ENCODE measurements at places on chromosomes 11 and 22.

GRCh38 chr11:72271980-72272379 is 28.0 kb upstream of the PHOX2A start:
- no peak for DNase-seq

GRCh38 chr11:82676483-82677094 is 57.1 kb downstream of the FAM181B start:
- DNase-seq = no peak

DNA sequence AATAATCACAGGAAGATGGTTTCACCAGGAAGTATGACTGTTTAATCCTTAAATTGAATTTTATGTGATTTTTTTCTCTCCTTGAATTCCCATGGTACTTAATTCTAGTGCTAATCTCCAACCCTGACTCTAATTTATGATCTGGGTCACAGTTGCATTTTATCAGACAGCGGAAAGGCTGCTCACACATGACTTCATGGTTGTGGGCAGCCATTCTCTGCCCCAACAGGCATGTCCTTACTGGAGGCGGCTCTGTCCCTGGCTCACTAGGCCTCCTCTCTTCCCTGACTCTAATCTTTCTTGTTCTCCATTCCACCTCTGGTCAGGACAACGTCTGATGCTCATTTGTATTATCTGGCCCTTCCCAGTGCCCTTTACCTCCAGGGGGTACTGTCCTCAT is 184.4 kb downstream of the CHST1 start:
- no peak for DNase-seq

DNA sequence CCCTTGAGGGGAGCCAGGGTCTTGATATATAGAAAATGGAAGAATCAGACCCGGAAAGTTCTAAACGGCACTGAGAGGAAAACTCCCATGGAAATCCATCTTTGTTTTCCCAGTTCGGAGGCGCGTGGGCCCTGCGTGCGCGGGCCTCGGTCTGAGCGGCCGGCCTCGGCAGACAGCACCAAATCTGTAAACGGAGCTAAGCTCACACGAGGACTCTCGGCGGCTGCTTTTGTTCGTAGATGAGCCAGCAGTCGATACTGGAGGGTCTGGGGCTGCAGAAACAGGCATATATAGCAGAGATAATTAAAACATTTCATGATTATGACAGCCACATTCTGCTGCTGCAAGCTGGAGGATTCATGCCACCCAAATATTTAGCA is 68.5 kb upstream of the PPARA start:
- no peak for DNase-seq

GRCh38 chr11:117441146-117441975 is 113.7 kb downstream of the CEP164 start:
- no peak for DNase-seq

DNA sequence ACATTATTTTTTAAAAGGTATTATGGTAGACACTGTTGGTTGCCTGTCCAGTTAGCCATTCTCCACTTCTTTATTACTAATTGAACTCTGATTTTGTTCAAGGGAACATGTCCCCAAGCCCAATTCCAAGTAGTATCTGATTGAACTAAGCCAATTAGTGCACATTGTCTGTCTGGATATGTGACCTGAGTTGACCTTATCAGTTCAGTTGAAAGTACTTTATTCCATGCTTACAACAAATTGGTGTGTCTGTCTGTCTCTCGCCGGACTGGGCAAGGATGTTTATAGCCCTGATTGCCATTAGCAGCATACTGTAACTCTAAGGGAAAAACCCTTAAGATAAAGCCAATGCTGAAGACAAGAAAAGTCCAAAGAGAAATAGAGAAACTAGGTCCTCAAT is 85.6 kb downstream of the INTS4 start:
- DNase-seq = no peak

DNA sequence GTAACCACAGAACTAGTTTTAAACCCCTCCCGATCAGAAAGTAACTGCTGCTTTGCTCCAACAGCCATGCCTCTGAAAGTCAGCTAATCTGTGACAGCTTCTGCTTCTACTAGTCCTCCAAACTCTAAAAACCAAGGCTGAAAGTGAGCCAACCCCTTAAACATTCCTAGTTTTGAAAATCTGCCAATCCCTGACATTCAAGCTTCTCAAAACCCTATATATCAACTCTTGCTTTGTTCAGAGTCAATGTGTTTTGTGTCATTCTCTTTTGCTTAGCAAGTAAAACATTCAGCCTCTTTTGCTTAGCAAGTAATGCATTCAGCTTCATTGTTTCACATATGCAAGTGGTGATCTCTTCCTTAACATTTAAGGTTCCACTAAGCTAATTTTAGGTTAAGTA is 56.9 kb downstream of the ATG16L2 start:
- no peak for DNase-seq

GRCh38 chr11:78061921-78062311 is 1.7 kb upstream of the THRSP start:
- DNase-seq = no peak
